PC-9 (cell line): ENCODE measurements at places on chromosomes 5 and 9. TPM values are rescaled to one million over a fixed set of nuclear protein-coding genes. Genes with fewer than 3 reads are reported as not detected.

- H3K4me1 ChIP-seq: no peaks in the 10 kb centered on the region
- H3K4me3 ChIP-seq: no peak overlapping the region
- no peak for DNase-seq
- H3K36me3 ChIP-seq: no peaks in the 10 kb centered on the region
- no peak overlapping the region for H3K27ac ChIP-seq
- H3K27me3 ChIP-seq: no peaks in the 10 kb centered on the region
Observed at GRCh38 chr9:10238087-10238486, 374.7 kb downstream of the PTPRD start.

The KCNN2 gene
- not detected in 2 replicates for total RNA-seq

The SSNA1 gene
- total RNA-seq: 98.7 and 109 TPM in 2 replicates

- DNase-seq: no peak
- H3K4me3 ChIP-seq: no peak overlapping the region
- H3K27me3 ChIP-seq: no peaks in the 10 kb centered on the region
Observed at GRCh38 chr5:157659868-157660660, 7.8 kb upstream of the SOX30 start.

The C9orf50 gene
- 0.38 TPM in 1 of 2 replicates, not detected in the other for total RNA-seq

The ACOT12 gene
- not detected in 2 replicates for total RNA-seq

- H3K27ac ChIP-seq: no peak overlapping the region
- DNase-seq: no peak
- H3K4me3 ChIP-seq: no peak overlapping the region
- 0 out of 2 replicates have a peak, but pooled peaks cover 4% of the 10 kb centered on the region for H3K27me3 ChIP-seq
- no peaks in the 10 kb centered on the region for H3K36me3 ChIP-seq
- H3K4me1 ChIP-seq: no peaks in the 10 kb centered on the region
Observed at GRCh38 chr5:158305861-158306260, 446.9 kb upstream of the CLINT1 start.

DNA sequence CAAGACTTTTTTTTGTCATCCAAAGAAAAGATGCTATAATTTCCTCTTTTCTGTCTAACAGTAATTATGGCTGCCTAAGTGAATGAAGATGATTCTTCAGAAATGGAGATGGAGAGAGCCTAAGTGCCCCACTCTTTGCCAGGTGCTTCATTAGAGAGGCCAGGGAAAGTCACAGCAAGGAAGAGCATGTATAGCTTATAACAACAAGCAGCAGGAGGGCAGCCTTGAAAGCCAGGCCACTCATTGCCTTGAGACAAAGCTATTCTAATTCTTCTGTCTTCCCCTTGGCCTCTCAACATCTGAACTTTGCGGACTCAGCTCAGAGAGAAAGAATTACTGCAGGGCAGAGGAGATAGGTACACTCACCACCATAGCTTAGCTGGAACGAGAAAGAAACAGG is 112.0 kb upstream of the ZNF366 start:
- H3K27me3 ChIP-seq: no peaks in the 10 kb centered on the region
- DNase-seq: no peak
- H3K36me3 ChIP-seq: no peaks in the 10 kb centered on the region
- no peaks in the 10 kb centered on the region for H3K4me1 ChIP-seq

The PLK2 gene
- 508 and 615 TPM in 2 replicates for total RNA-seq

GRCh38 chr5:59021286-59021673 is 438.4 kb downstream of the RAB3C start:
- H3K36me3 ChIP-seq: no peaks in the 10 kb centered on the region
- no peaks in the 10 kb centered on the region for H3K27me3 ChIP-seq
- DNase-seq: no peak
- no peaks in the 10 kb centered on the region for H3K4me1 ChIP-seq

DNA sequence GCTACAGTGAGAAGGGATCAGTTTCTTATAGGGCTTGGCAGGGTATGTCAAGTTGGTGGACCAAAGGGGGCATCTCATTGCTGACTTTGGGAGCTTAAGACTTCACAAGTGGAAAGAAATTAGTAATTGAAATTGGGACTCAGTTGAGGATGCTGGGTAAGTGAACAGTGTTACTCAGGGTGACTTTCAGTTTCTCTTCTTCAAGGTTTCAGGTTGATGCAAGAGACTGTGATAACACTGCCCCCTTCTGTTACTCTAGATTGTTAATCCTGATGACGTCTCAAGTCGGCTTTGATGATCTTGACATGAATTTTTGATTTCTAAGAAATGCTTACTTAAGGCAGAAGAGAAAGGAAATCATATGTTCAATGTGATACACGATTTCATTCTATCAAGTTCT is 21.3 kb downstream of the KCTD16 start:
- no peak overlapping the region for H3K27ac ChIP-seq
- H3K4me3 ChIP-seq: peak overlapping the region; percentile 21; the same call in 1 of the 2 replicates

DNA sequence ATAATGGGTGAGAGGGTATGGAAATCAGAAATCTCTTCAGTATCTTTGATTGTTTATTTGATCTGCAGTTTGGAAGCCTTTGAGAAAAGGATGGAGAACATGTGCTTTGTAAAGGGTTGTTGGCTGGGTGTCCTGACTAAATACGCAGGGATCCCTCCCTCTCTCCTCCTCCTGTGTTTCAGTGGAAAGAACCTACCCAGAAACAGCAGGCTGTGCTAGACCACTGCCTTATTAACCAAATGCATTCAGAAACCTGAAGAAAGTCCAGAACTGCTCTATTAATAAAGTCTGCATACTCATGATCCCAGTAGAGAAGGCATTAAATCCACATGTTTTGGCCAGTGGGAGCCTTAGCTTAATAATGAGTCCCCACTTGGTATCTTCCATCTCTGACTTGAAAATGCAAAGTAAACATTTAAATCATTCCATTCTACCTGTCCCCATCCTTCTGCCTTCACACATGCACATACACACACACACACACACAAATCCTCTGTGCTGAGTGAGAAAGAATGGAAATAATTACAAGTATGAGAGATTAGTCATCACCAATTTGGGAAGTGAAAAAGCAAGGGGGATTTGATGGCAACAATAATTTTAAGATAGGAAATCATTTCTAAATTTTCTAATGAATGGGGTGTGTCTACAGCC is 10.0 kb upstream of the LECT2 start:
- H3K36me3 ChIP-seq: no peaks in the 10 kb centered on the region
- no peak overlapping the region for H3K4me3 ChIP-seq
- no peaks in the 10 kb centered on the region for H3K27me3 ChIP-seq
- no peak for DNase-seq
- H3K4me1 ChIP-seq: no peaks in the 10 kb centered on the region

- no peaks in the 10 kb centered on the region for H3K36me3 ChIP-seq
- no peak overlapping the region for H3K27ac ChIP-seq
Observed at GRCh38 chr9:75039009-75039408, 10.9 kb upstream of the CARNMT1 start.
